CD8-positive, alpha-beta memory T cell (primary cell): ENCODE measurements at places on chromosomes 11 and 22. TPM values are rescaled to one million over a fixed set of nuclear protein-coding genes. Genes with fewer than 3 reads are reported as not detected.

- H3K4me3 ChIP-seq = no peak overlapping the region
- H3K27me3 ChIP-seq = no peaks in the 10 kb centered on the region
- no peaks in the 10 kb centered on the region for H3K36me3 ChIP-seq
Observed at GRCh38 chr11:114162719-114163123, 103.2 kb downstream of the ZBTB16 start.

- H3K27ac ChIP-seq = no peak overlapping the region
- no peaks in the 10 kb centered on the region for H3K4me1 ChIP-seq
- H3K27me3 ChIP-seq = no peaks in the 10 kb centered on the region
- no peaks in the 10 kb centered on the region for H3K36me3 ChIP-seq
Observed at GRCh38 chr11:27217948-27218420, 145.0 kb downstream of the CCDC34 start.

- H3K36me3 ChIP-seq = no peaks in the 10 kb centered on the region
- no peak overlapping the region for H3K27ac ChIP-seq
- peaks cover 20% of the 10 kb centered on the region for H3K4me1 ChIP-seq
- no peak for DNase-seq
- H3K27me3 ChIP-seq = peaks cover 3% of the 10 kb centered on the region
Observed at GRCh38 chr11:67379061-67380058, 6.0 kb upstream of the CLCF1 start.

DNA sequence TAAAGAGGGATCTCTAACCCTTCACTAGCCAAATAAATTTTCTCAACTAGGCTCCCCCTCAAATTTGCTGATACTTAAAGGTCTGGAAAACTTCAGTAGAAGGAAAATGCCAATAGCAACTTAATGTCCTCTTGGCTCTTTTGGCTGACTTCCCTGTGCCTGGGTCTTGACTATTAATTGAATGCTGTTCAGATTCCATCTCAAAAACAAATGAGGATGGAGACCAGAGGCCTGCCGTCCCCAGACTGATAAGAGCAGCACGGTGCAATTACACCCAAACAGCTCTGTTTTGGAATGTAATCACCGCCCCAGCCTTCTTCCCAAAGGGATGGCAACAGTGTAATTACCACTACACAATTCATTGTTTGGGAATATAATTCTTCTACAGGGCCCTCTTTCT lies 89.3 kb upstream of the CHRM4 start:
- no peak overlapping the region for H3K4me3 ChIP-seq
- H3K27ac ChIP-seq = no peak overlapping the region
- H3K27me3 ChIP-seq = no peaks in the 10 kb centered on the region
- H3K36me3 ChIP-seq = no peaks in the 10 kb centered on the region

- no peak overlapping the region for H3K27ac ChIP-seq
- H3K27me3 ChIP-seq = peaks cover 3% of the 10 kb centered on the region
- no peak for DNase-seq
Observed at GRCh38 chr11:76638270-76639197, 32.0 kb downstream of the LRRC32 start.

DNA sequence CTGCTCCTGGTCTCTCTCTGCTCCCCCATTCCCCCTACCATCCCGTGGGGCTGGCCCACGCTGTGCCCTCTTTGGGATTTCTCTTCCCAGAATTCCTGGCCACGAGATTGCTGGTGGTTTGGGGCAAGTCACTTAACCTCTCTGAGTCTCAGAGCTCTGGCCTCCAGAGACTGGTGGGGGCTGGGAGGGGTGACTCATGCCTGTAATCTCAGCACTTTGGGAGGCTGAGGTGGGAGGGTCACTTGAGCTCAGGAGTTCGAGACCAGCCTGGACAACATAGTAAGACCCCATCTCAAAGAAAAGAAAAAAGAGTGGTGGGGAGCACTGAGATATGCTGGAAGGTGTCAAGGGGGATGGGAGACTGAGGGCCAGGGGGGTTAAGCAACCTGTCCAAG lies 18.3 kb downstream of the OTUB1 start:
- H3K27ac ChIP-seq = no peak overlapping the region
- H3K4me3 ChIP-seq = no peak overlapping the region
- no peak for DNase-seq
- no peaks in the 10 kb centered on the region for H3K36me3 ChIP-seq
- H3K27me3 ChIP-seq = peaks cover 5% of the 10 kb centered on the region
- H3K4me1 ChIP-seq = peaks cover 7% of the 10 kb centered on the region

DNA sequence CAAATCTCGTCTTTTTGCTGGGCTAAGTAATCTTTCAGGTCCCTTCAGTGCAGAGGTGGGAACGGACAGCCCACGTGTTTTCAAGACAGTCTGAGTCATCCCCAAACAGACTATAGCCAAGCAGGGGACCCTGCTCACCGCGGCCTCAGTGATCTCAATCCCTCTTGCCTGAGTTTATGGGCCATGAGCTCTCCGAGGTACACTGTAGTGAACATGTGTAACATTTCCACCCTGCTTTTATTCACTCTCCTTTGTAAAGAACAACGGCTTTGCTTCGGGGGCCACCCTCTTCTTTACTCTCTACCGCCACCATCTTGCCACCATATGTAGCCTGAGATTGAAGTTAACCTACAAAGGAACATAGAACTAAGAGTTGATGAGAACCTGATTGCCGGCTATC lies 11.5 kb upstream of the KCTD14 start:
- H3K4me1 ChIP-seq = peaks cover 2% of the 10 kb centered on the region
- H3K27ac ChIP-seq = no peak overlapping the region
- DNase-seq = no peak
- no peaks in the 10 kb centered on the region for H3K36me3 ChIP-seq
- no peaks in the 10 kb centered on the region for H3K27me3 ChIP-seq

DNA sequence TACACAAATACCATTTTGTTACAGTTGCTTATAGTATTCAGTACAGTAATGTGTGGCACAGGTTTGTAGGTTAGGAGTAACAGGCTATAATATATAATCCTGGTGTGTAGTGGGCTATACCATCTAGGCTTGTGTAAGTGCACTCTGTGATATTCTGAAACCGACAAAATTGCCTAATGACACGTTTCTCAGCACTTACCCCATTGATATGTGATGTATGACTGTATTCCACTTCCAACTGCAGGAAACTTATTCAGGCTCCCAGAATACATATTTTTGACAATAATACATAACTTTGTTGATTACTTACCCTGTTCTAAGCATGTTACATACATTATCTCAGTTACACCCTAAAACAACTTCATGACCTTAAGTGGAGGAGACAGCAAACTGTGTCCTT lies 5.1 kb upstream of the PICALM start:
- no peak overlapping the region for H3K27ac ChIP-seq
- no peak overlapping the region for H3K4me3 ChIP-seq
- DNase-seq = no peak

GRCh38 chr22:48464246-48464645 lies 1363.4 kb downstream of the BRD1 start:
- DNase-seq = no peak
- H3K27ac ChIP-seq = no peak overlapping the region
- no peaks in the 10 kb centered on the region for H3K27me3 ChIP-seq
- H3K36me3 ChIP-seq = no peaks in the 10 kb centered on the region
- no peaks in the 10 kb centered on the region for H3K4me1 ChIP-seq

Gene OR52H1
- not detected for total RNA-seq

Gene LRRC32
- 2.8 TPM for total RNA-seq

Gene MSANTD4
- total RNA-seq = 17.2 TPM
